ENCODE measurements at places on chromosomes 5 and 9. TPM values are rescaled to one million over a fixed set of nuclear protein-coding genes. Genes with fewer than 3 reads are reported as not detected.

- no peak for DNase-seq
These were observed 11.1 kb downstream of the FGF1 start for GRCh38 chr5:142674531-142675469.

GRCh38 chr9:26677965-26678706 lies 214.5 kb downstream of the CAAP1 start:
- no peak for DNase-seq

- no peak for DNase-seq
These were observed 500.2 kb downstream of the SPOCK1 start for GRCh38 chr5:136998854-136999357.

GRCh38 chr5:147831465-147831864 lies at the start of gene SPINK1:
Gene SPINK1, minus strand, starts transcription at chr5:147831671. Its CDS starts 94 bp downstream, at chr5:147831577.
- no peak for DNase-seq

- DNase-seq: no peak
These were observed 193.3 kb downstream of the SMARCA2 start for GRCh38 chr9:2208465-2208864.

- DNase-seq: no peak
These were observed 91.4 kb downstream of the ADAMTS12 start for GRCh38 chr5:33800241-33800950.

The PCDHA9 gene
- 0.79 TPM for total RNA-seq
